ENCODE measurements at places on chromosomes 11 and 22.

DNA sequence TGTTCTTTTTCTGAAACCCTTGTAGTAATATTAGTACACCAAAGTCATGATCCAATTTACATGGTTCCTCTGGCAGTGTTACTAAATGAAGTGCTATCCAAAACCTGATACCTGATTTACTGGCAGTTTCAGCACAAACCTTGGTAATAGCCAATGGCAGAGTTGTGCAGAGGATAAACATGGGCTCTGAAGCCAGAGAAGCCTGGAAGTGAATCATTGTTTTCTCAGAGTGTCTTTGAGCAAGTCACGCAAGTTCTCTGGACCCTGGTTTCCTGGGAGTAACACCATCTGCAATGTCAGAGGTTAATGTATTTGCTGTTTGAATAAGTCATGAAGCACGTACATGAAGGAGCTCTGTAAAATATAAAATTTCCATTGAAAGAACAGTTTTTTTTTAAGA is 222.3 kb upstream of the NARS2 start:
- DNase-seq = peak; percentile 88

- DNase-seq = no peak
Measured at GRCh38 chr11:86508604-86509587, 134.2 kb downstream of the CCDC81 start.

- no peak for DNase-seq
Measured at GRCh38 chr22:28900379-28900925, 17.1 kb downstream of the ZNRF3 start.

GRCh38 chr11:65551572-65552387 is 6.4 kb downstream of the LTBP3 start:
- no peak for DNase-seq

- no peak for DNase-seq
Measured at GRCh38 chr11:76891285-76891684, 30.6 kb downstream of the ACER3 start.

- peak; percentile 58 for DNase-seq
Measured at GRCh38 chr22:30459181-30460052, 12.4 kb downstream of the SEC14L3 start.

GRCh38 chr22:45211435-45211834 is 29.3 kb downstream of the KIAA0930 start:
- DNase-seq = peak; percentile 34

DNA sequence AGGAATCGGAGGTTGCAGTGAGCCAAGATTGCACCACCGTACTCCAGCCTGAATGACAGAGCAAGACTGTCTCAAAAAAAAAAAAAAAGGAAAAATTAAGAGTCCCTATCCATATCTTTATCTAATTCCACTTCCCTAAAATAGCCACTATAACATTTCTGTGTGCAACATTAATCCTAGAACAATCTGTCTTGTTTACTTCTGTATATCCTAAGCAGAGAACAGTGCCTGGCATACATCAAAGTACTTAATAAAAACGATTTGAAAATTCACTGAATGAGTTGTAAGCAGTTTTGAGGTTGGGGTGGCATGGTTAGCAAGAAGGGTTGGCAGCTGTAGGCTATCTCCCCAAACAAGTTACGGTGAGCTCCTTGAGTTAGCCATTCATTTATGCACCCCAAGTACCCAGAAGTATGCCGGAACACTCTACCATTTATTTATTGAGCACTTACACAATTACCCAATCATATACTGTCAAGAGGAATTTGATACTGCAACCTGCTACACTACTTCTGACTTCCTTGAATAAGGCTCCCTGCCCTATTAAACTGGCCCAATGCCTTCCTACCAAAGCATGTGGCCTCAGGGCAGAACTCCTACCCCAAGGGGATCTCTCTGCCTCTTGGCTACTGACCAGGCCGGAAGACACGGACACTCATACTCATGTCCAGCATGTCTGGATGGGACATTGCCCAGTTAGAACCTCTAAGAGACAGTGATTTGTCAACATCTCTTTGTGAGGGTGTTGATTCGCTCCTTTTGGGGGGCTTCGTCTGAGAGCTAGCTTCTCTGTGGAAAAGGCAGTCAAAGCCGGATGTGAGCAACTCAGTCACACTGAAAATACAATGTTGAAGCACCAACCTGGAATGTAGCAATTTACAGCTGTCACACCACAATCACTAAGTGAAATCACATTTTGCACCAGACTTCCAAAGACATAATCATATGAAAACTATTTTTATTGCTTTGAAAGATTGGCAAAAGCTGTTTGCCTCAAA is 16.3 kb upstream of the TMEM41B start:
- peak; percentile 77 for DNase-seq

GRCh38 chr11:47271961-47272661 is 2.2 kb downstream of the MADD start:
- no peak for DNase-seq
